ENCODE measurements at places on chromosomes 1 and 21. TPM values are rescaled to one million over a fixed set of nuclear protein-coding genes. Genes with fewer than 3 reads are reported as not detected.

DNA sequence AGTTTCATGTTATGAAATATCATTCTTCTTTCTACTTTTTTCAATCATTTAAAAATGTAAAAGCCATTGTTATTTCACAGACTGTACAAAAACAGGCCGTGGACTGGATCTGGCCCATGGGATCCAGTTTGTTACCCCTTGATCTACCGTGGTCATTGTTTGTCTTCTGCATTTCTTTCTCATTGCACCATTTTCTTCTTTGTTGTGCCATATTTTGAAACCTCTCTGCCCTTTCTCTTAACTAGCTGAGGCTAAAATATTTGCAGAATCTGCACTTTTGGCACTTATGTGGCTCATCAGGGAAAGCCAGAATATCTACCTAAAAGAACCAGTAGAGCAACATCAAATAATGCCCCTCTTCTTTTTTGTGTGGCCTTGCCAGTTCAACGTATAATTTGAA, 50.5 kb downstream of the DNAJC6 start:
- DNase-seq = no peak

DNA sequence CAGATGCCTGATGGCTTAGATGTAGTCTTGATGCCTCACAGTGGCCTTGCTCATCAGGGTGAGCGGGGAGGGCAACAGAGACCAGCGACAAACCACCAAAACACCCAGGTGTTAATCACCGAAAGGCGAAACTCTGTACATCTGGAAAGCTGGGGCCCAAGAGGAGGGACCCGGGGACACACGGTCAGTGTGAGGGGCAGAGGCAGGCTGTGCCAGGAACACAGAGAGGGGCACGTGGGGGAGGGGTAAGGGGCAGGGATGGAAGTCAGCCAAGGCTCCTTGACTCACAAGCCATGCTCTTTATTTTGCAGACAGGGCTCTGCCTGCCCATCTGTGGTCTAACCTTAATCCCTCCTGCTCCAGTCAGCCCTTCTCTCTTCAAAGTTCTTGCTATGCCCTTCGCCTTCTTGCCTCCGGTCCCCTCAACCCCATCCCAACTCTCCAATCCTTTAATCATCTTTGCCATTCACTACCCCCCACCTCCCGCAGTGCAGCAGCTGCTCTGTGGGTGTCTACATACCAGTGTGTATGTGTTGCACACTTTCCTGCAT, 4.3 kb downstream of the MEF2D start:
- DNase-seq = no peak

LCK gene
- not detected for total RNA-seq

GRCh38 chr1:93559695-93560094, 111.8 kb downstream of the FNBP1L start:
- no peak for DNase-seq

Data from bronchial epithelial cell (primary cell).